ENCODE measurements at places on chromosomes 4 and X.

DNA sequence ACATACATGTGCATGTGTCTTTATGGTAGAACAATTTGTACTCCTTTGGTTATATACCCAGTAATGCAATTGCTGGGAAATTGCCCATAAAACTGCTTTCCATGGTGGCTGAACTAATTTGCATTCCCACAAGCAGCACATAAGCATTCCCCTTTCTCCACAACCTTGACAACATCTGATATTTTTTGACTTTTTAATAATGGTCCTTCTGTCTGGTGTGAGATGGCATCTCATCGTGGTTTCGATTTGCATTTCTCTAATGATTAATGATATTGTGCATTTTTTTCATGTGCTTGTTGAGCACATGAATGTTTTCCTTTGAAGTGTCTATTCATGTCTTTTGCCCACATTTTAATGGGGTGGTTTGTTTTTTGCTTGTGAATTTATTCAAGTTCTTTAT is 166.0 kb downstream of the TMEM47 start:
- no peak for DNase-seq

DNA sequence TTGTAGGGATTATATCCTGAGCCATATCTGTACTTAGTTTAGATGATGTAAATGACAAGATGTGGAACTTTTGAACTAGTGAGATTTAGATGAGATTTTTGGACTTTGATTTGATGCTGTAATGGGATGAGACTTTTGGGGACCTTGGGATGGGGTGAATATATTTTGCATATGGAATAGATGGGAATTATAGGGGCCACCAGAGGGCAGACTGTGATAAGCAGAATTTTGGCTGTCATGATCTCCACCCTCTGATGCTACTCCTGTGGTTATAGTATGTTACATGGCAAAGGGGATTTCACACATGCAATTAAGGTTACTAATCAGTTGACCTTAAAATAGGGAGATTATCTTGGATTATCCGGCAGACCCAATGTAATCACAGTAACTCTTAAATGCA is 214.0 kb upstream of the NHS start:
- no peak for DNase-seq

DNA sequence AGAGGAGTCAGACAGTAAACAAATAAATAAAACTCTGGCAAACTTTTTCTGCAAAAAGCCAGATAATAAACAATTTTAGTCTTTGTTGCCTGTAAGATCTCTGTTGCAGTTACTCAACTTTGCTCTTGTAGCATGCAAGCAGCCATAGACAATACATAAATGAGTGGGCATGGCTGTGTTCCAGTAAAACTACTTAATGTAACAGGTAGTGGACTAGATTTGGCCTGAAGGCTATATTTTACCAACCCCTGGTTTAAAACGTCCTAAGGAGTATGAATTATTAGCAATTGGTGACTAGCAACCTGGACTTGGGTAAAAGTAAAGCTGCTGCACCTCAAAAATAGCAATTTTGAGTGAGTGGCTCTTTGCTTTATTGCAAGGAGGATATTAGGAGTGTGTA is 30.9 kb downstream of the SLAIN2 start:
- no peak for DNase-seq

GRCh38 chr4:39063430-39063829 is 1.4 kb downstream of the KLHL5 start:
- no peak for DNase-seq

DNA sequence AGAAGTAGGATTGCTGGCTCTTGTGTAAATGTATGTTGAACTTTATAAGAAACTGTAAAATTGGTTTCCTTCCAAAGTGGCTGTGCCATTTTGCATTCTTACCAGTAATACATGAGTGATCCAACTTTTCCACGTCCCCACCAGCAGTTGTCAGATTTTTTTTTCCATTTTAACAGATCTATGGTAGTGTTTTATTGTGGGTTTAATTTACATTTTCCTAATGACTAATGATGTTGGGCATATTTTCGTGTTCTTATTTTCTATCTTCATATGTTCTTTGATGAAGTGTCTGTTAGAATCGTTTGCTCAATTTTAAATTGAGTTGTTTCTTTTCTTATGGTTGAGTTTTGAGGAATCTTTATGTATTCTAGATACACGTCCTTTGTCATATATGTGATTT is 56.2 kb downstream of the PHEX start:
- DNase-seq = no peak

GRCh38 chrX:506341-506740 is 119.6 kb upstream of the PPP2R3B start:
- no peak for DNase-seq

DNA sequence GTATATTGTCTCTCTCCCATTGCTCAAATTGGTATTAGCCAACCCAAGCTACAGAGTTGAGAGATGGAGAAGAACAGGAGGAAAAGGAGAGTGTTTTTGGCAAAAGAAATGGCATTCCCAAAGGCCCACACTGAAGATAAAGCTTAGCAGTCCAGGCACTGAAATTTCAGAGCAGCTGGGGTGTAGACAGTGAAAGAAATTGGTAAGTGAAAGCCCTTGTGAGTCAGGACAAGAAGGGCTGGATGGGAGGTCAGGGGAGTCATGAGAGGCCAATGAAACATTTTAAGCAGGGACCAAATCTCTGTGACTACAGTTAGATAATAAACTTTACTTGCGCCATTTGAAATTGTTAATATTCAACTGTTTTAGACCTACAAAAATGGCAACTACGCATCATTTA is 177.7 kb downstream of the ADAMTS3 start:
- no peak for DNase-seq

- DNase-seq = no peak
Observed at GRCh38 chr4:9611101-9611500, 166.9 kb downstream of the DEFB131A start.

GRCh38 chr4:1345903-1346780 is 866 bp upstream of the UVSSA start:
- DNase-seq = peak; percentile 37

- no peak for DNase-seq
Observed at GRCh38 chrX:24658421-24658820, 11.3 kb upstream of the PCYT1B start.

- no peak for DNase-seq
Observed at GRCh38 chrX:38965888-38966287, 164.6 kb downstream of the MID1IP1 start.

GRCh38 chr4:21554500-21554899 is 394.1 kb downstream of the KCNIP4 start:
- DNase-seq = no peak

DNA sequence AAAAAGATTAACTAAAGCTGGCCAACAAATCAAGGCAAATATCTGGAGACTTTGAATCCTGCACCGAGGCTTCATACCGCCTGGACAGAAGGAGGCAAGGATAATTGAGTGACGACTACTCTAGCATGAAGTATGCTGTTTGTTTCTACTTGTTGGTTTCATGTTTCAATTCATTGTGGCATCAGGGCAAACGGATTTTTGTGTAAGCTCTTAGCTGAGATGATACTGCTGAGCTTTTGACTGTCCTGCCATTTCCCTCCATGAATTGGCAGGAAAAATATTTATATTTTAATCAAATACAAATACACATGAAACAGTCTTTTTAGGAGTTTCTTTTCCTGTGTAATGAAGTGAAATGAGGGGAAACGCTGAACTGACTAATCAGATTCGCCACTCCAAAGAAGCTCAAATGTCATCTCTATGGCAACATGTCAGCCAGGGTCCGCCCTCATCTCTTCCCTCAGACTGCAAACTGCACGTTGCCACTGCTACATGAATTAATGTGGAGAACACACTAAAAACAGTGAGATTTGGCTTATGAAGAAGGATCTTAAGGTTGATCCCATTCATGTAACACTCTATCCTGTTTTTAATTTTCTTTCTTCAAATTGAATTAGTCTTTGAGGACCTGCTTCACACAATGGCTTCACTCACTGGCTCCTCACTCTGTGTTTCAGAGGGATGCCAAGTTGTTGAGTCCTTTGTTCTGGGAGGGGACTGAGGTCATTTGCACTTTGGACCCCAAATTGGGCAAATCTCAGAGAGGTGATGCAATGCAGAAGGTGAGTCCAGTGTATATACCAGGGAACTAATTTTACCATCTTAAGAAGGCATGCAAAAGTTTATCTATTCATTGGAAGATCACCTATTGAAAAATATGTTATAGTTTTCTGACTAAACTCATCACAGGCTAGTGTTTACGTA is 149.6 kb upstream of the MID1 start:
- DNase-seq = peak; percentile 24

DNA sequence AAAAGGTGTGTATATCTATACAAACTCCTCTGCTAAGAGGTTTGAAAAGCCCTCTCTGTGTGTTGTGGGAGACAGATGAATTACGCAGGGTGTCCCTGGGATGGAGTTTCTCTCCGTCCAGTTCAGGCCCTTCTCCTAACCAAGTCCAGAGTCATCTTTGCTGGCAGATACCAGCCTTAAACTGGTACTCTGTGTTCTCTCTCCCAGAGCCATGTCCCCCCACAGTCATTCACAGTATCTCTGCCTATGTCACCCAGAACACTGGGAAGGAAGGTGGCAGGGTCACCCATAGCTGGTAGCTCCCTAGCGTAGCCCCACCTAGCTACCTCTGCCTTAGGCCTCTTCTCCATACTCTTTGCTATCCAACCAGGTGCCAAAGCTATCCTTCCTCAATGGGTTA is 8.9 kb downstream of the AMER1 start:
- DNase-seq = no peak

GRCh38 chrX:152869972-152870371 is 27.9 kb upstream of the ZNF185 start:
- DNase-seq = no peak

GRCh38 chrX:39613997-39614679 is 483.6 kb downstream of the BCOR start:
- no peak for DNase-seq

DNA sequence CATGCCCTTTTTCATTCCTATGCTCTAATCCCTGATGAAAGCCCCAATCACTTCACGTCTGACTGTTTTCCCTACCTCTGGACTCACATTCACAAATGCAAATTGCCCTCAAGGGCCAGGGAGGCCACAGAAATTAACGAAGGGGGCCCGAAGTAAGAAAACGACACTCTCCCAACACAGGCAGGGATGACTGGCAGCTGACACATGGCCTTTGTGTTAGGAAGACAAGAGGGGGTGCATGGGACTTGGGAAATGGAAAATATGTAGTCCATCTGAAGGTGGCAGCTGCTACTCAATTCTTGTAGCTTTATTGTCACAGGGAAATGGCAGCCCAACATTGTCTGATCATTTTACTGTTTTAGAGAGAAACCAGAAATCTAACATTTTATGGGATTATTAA is 12.3 kb upstream of the SPARCL1 start:
- no peak for DNase-seq

GRCh38 chr4:10460313-10461047 is 3.3 kb upstream of the ZNF518B start:
- DNase-seq = no peak

GRCh38 chrX:44155126-44155525 is 181.9 kb upstream of the NDP start:
- no peak for DNase-seq

GRCh38 chr4:58936436-58936835 is 1826.3 kb upstream of the IGFBP7 start:
- no peak for DNase-seq

DNA sequence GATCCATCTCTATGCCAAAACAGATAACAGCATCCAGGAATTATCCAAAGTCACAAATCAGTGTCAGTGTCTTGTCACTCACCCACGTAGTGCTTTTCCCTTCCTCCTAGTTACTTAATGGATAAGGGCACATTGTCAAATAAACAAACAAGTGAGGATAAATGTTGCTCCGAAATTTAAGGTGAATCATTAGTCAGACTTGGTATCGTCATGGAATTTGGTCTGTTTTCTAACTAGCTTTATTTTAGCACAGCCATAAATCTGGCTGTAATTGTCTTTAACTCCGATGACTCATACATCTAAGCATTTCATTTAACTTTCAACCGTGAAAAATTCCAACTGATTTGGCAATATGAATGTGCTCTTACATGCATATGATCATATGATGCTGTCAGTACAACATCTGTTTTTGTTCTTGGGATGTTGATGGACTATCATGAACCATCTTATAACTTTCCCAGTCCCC is 83.3 kb downstream of the SNCA start:
- DNase-seq = peak; percentile 70

DNA sequence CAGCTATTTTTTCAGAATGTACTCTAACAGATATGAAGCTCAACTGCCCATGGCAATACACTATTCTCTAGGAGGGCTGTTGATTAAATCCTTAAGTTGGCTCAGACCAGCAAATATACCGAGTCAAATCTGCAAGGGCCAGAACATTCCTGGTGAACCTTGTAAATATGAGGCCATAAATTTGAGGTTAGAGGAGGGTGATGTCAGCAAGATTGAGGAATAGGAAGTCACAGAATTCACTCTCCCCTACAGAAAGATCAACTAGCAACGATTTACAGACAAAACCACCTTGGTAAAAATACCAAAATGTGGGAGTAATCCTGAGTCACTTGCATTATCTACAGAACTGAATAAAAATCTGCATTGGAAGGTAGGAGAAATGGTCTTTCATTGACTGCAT is 399.3 kb downstream of the GPM6A start:
- DNase-seq = peak; percentile 7

GRCh38 chr4:128776794-128777216 is 32.7 kb upstream of the JADE1 start:
- peak; percentile 92 for DNase-seq

DNA sequence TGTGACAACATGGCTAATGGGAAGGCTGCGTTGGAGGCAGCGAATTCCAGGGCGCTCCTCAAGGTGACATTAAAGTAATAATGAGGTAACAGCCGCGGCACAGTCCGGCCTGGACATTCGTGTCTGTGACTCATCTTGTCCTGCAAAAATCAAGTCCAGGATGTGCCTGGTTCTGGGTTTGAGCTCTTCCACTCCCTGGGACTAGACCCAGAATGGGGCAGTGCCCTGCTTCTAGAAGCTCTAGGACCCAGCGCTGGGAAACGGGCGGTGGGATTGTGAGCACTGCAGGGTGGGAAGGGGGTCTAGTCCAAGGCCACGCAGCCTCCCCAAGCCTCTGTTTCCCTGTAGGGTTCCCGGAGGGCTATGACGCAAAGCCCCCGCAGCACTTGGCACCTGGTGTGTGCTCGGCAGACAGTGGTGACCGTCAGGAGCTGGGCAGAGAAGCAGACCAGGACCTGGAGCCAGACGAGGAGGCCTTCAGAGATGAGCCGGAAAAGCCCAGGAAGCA is 34.9 kb downstream of the HMX1 start:
- DNase-seq = no peak

DNA sequence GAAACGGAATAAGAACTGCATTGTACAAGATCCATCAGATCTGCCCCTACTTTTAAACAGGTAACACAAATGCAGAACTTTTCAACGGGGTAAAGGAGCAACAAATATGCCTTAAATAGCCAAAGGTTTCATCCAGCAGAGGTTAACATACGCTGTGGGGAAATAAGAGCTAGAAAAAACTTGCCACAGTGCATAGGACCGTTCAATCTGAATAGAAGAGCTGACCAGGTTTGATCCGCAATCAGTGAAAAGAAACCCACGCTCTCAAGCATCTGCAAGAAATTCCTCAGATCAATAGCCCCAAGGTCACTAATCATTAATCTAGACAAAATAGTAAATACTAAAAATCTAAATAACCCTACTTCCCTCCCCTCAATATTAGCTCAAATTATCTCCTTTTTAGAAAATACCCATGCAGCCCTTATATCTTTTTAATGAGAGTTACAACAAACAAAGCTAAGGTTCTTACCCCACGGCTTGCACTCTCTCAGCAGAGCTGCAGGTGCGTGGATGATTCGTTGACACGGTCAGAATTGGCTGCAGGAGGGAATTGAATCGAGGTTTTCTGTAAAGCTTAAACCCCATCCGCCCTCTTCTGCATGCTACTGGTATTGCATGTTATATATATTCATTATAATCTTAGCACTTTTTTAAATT is at the start of gene TLR10:
TSS of gene TLR10 (minus strand) at position 539 of the 657 bp plus-strand sequence. CDS start 7,400 bp downstream, outside the sequence.
- DNase-seq = peak; percentile 53
